ENCODE measurements at places on chromosomes 5 and 9.

- DNase-seq: no peak
Measured at GRCh38 chr5:81908044-81908443, 63.8 kb upstream of the ATG10 start.

DNA sequence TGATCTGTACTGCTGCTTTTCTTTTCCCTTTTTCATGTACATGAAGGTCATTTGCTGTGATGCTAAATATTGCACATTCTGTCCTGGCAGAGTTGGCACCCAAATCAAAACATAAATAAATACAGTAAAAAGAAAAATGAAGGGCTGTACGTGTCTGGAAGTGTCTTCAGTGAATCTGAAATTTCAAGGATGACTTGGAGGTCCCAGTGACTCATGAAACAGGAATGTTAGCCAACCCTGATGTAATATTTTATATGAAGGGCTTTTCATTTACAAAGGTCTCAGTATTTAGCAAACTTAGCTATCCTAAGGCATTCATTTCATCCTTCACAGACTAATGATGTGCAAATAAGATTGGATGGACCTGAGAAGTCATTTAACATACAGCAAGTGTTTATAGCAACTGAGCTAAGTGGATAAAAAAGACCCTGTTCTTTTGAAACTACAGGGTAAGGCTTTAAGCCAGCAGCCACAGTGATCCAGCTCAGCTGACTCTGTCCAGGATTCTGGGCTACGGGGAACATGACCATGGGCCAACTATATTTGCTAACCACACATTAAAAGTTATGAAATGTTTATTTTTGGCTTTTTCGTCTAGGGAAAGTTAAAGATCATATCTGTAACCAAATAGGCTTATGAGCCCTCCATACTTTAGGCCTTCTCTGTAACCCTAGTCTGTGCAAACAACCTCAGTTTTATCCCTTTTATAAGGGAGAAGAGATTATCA lies 104.0 kb upstream of the DMRTA1 start:
- no peak for DNase-seq

GRCh38 chr5:74026310-74026709 lies 400.3 kb downstream of the ARHGEF28 start:
- DNase-seq: no peak

- DNase-seq: no peak
Measured at GRCh38 chr5:34037726-34038125, 5.3 kb downstream of the C1QTNF3 start.

GRCh38 chr9:76530458-76531110 lies 71.6 kb downstream of the GCNT1 start:
- no peak for DNase-seq

GRCh38 chr9:16368237-16369087 lies 502.0 kb downstream of the BNC2 start:
- no peak for DNase-seq

DNA sequence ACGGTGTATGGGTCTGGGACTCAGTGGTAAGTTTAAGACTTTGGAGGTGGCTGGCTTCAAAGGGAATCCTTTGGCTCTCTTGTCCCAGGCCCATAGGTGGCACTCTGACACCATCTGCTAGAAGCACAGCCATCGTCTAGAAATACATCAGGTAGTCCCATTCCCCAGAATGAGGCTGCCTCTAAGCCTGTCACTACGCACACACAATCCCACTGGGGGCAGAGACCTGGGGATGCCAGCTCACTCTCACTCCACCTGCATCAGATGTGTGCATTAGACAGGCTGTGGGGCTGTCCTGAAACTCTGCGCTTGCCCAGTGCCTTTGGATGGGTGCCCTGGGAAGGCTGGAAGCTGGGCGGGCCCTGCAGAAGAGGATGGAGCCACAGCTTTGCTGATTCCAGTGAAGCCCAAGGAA lies 127.5 kb upstream of the PANK3 start:
- no peak for DNase-seq

DNA sequence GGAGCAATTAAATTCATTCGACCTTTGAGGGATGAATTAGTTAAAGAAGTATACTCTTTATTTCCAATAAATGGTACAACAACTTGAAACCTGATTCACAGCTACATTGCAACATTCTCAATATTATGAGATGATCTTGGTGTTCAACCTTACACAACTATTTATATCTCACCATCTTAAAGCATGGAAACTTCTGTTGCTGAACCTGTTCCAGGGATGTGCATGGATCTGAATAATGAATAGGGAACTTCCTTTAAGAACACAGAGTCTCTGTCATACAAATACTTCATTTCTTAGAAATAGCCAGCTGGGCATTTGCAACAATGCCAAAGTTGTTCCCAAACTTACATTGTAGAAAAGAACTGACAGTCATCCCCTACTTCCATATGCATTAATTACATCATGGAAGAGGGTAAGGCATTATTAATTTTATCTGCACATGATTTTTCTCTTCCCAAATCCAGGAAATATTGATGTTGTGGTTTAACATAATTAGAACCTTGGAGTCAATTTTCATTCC lies 39.8 kb upstream of the CCDC112 start:
- no peak for DNase-seq

DNA sequence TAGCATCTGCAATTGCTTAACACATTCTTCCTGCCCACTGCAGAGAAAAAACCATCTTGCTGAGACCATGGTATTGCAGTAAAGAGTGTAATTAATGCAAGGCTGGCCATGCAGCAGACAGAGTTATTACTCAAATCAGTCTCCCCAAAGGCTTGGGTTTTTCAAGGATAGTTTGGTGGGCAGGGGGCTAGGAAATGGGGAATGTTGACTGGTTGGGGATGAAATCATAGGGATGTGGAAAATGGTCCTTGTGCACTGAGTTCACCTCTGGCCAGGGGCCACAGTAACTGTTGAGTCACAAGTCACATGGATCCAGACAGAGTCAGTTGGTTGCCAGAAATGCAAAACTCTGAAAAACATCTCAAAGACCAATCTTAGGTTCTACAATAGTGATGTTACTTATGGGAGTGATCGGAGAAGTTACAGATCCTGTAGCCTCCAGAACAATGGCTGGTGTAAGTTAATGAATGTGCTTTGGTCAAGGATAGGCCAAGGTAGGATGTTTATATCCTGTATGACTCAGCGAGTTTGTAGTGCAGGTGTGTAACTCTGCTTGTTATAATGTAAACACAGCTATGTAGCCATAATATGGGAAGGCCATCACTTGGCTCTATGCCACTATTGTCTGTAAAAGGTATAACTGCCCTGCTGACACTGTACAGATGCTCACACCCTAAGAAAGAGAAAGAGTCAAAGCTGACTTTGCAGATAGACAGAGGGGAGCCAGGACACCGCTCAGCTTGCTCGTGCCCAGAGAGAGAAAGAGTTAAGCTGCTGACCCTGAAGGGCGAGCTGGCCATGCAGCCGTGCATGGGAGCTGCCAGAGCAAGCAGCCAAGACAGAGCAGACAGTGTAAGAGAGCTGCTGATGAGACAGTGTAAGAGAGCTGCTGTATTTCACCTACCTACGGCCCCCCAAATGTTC lies 27.2 kb downstream of the C9orf152 start:
- DNase-seq: no peak

GRCh38 chr5:167916261-167916691 lies 375.2 kb upstream of the WWC1 start:
- no peak for DNase-seq

- no peak for DNase-seq
Measured at GRCh38 chr5:90549729-90550275, 8.8 kb upstream of the ADGRV1 start.

- DNase-seq: no peak
Measured at GRCh38 chr9:19127871-19128500, 694 bp upstream of the PLIN2 start.

All from stimulated activated CD8-positive, alpha-beta memory T cell treated with anti-CD3 and anti-CD28 coated beads, Interleukin-4, amount 100 ng/mL, for 4 hours (primary cell).